Small intestine (tissue), 16 donors: ENCODE measurements at places on chromosomes 5 and 9. TPM values are rescaled to one million over a fixed set of nuclear protein-coding genes. Genes with fewer than 3 reads are reported as not detected.

GRCh38 chr9:78595200-78595945 lies 298.4 kb downstream of the PSAT1 start:
- no peak overlapping the region for H3K4me3 ChIP-seq
- H3K36me3 ChIP-seq = no peaks in the 10 kb centered on the region
- H3K27me3 ChIP-seq = no peaks in the 10 kb centered on the region
- DNase-seq = no peak

DNA sequence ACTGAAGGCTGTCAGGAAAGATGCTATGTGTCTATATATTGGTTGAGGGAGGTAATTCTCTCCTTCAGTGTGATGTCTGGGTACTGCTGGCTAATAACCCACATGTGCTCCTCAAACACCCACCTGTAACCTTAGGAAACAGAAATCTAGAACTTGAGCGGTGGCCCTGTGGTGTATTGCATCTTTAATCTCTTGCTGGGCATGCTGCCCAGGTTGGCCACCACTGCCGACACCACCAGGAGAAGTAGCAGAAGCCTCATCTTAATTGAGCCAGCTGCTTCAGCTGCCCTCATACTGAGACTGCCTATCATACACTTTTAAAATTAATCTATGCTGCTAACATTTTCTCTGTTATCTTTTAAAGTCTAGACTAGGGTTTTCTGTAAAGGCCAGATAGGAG lies 103.5 kb upstream of the C5orf63 start:
- DNase-seq = no peak
- no peak overlapping the region for H3K4me3 ChIP-seq
- H3K27ac ChIP-seq = no peak overlapping the region
- no peaks in the 10 kb centered on the region for H3K4me1 ChIP-seq
- no peaks in the 10 kb centered on the region for H3K36me3 ChIP-seq

DNA sequence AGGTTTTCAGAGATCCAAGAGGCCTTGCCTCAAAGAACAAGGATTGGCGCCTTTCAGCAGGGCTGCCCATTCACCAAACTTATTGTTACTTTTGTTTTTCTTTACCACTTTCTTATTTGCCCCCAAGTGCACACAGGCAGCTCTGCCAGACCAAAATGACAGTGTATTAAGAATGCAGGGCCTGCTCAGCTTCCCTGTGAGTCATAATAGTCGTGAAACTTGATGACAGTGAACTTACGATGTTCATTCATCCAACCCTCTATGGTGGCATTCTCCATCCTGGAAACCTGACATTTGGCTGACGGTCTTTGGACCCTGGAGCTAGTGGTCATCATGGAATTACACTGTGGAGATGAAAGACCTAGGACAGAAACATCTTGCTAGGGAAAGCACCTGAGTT lies 44.3 kb downstream of the UBE2QL1 start:
- no peaks in the 10 kb centered on the region for H3K4me1 ChIP-seq
- no peak overlapping the region for H3K27ac ChIP-seq
- no peak for DNase-seq

GRCh38 chr9:98367371-98367900 lies 112.0 kb upstream of the TBC1D2 start:
- no peak for DNase-seq
- H3K27me3 ChIP-seq = no peaks in the 10 kb centered on the region
- H3K27ac ChIP-seq = no peak overlapping the region
- H3K4me3 ChIP-seq = no peak overlapping the region

- no peak overlapping the region for H3K27ac ChIP-seq
- DNase-seq = no peak
- no peaks in the 10 kb centered on the region for H3K4me1 ChIP-seq
- H3K27me3 ChIP-seq = no peaks in the 10 kb centered on the region
- H3K4me3 ChIP-seq = no peak overlapping the region
Observed at GRCh38 chr9:114261026-114261425, 61.9 kb upstream of the ORM1 start.

DNA sequence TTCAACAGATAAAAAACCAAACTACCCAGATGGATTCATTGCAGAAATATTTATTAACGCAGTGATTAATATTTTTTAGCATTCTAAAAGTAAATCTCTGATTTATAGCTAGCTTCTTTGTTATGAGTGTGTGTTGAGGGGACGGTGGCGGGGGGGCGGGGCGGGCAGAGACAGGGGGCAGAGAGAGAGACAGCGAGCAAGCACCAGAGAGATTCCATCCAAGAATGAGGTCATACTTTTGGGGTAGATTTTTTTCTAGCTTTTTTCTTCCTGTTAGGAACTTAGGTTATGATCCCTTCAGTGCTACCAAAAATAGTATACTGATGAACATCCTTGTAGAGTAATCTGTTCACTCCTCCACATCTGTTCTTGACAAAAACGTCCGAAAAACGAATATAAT lies 500 bp upstream of the ZNF883 start:
- H3K27me3 ChIP-seq = peaks cover 5% of the 10 kb centered on the region
- H3K36me3 ChIP-seq = no peaks in the 10 kb centered on the region
- H3K4me3 ChIP-seq = no peak overlapping the region
- no peaks in the 10 kb centered on the region for H3K4me1 ChIP-seq
- no peak for DNase-seq

GRCh38 chr5:64742821-64743220 lies 25.7 kb downstream of the SREK1IP1 start:
- H3K36me3 ChIP-seq = no peaks in the 10 kb centered on the region
- no peaks in the 10 kb centered on the region for H3K27me3 ChIP-seq
- H3K27ac ChIP-seq = no peak overlapping the region
- no peaks in the 10 kb centered on the region for H3K4me1 ChIP-seq
- no peak for DNase-seq

DNA sequence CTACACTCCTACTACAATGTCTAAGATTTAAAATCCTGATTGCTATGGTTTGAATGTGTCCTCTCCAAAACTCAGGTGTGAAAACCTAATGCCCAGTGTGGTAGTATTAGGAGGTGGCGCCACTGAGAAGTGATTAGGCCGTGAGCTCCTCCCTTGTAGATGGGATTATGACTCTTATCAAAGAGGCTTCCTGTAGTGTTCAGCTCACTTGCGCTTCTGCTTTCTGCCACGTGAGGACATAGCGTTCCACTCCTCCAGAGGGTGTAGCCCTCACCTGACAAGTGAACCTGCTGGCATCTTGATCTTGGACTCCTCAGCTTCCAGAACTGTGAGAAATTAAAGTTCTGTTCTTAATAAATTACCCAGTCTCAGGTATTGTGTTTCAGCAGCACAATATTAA lies 33.0 kb upstream of the WHRN start:
- DNase-seq = peak; percentile 66
- H3K4me3 ChIP-seq = no peak overlapping the region
- no peaks in the 10 kb centered on the region for H3K36me3 ChIP-seq
- peaks cover 6% of the 10 kb centered on the region for H3K27me3 ChIP-seq

- no peaks in the 10 kb centered on the region for H3K27me3 ChIP-seq
- DNase-seq = no peak
- H3K4me3 ChIP-seq = no peak overlapping the region
- H3K4me1 ChIP-seq = peaks cover 4% of the 10 kb centered on the region
- no peak overlapping the region for H3K27ac ChIP-seq
Observed at GRCh38 chr9:108552459-108553040, 303.2 kb downstream of the ACTL7B start.

- no peak overlapping the region for H3K27ac ChIP-seq
- H3K27me3 ChIP-seq = no peaks in the 10 kb centered on the region
- no peaks in the 10 kb centered on the region for H3K4me1 ChIP-seq
- no peak overlapping the region for H3K4me3 ChIP-seq
Observed at GRCh38 chr9:99039505-99040182, 65.3 kb upstream of the TGFBR1 start.

DNA sequence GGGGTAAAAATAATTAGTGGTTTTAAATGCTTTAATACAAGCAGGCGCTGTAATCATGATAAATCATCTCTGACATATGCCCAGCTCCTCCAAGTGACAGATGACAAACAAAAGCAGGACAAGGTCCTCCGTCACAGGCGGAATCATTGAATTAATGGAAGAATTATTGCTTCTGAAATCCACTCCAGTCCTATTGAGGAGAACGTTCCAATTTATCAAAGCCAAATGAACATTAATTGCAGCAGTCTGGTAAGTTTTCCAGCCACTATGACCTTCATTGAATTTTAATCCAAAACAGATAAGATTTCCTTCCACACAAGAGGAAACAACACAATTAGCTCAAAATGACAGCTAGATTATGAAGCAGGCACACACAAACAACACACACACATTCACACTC lies 136.8 kb downstream of the ASTN2 start:
- no peaks in the 10 kb centered on the region for H3K4me1 ChIP-seq

- H3K27me3 ChIP-seq = no peaks in the 10 kb centered on the region
- H3K27ac ChIP-seq = no peak overlapping the region
- H3K4me1 ChIP-seq = no peaks in the 10 kb centered on the region
- no peak overlapping the region for H3K4me3 ChIP-seq
- no peak for DNase-seq
Observed at GRCh38 chr9:135523521-135524129, 2.4 kb downstream of the LCN1 start.

DNA sequence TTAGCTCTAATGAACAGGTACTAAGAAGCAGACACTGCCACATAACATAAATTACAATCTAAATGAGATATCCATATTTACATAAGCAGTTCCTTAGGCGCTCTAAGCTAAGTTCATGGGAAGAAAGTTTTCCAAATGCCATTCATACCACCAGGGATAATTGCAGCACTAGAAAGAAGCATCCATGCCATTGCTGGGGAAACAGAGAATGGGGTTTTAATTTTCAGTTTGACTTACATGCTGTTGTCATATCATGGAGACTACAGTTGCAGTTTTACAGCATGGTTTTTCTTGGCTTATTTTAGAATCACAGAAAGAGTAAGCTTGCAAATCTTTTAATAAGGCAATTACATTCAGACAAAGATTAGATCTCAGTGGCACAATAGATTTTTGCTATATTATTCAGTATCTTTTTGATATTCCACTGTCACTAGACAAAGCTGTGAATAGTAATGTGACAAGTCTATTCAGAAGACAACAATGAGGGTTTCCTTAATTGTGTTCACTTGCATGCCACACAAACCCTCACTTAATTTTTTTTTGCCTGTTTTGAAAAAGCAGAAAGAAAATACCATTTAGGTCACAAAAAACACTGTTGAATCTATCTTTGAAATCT lies 108.4 kb upstream of the ELAVL2 start:
- no peaks in the 10 kb centered on the region for H3K27me3 ChIP-seq
- H3K4me1 ChIP-seq = no peaks in the 10 kb centered on the region
- no peak for DNase-seq
- no peaks in the 10 kb centered on the region for H3K36me3 ChIP-seq

- DNase-seq = no peak
- no peak overlapping the region for H3K4me3 ChIP-seq
- H3K4me1 ChIP-seq = peaks cover 2% of the 10 kb centered on the region
Observed at GRCh38 chr5:102809033-102809432, 53.9 kb downstream of the PAM start.

- no peaks in the 10 kb centered on the region for H3K4me1 ChIP-seq
- no peak overlapping the region for H3K27ac ChIP-seq
- no peaks in the 10 kb centered on the region for H3K27me3 ChIP-seq
- no peaks in the 10 kb centered on the region for H3K36me3 ChIP-seq
Observed at GRCh38 chr5:58294598-58295305, 165.1 kb downstream of the PLK2 start.

DNA sequence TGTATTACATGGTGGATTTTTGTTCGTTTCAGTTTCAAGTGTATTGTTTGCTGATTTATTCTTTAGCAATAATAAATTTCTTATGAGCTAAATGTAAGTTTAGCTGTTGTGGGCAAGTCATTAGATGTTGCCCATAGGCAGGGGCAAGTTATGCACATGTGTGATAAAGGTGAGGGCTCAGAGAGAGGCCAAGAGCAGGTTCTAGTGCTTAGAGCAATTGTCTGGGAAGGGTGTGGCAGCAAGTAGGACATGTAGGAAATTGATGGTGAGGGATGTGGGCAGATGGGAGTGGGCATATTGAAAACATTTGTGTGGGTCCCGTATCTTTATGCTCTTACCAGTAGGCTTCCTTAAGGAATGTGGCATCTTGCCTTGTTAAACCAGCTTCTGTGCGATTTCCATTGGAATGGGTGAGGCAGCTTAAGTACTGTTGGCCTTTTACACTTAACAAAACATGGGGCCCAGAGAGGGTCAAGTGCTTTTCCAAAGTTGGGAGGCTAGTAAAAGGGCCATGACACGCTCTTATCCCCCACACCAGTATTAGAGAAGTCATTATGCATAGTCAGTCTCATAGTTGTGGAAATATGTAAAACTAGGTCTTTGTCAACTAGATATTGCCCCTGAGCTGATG lies 60.6 kb downstream of the KDM4C start:
- no peaks in the 10 kb centered on the region for H3K27me3 ChIP-seq
- peak overlapping the region; percentile 0 for H3K27ac ChIP-seq
- H3K4me3 ChIP-seq = no peak overlapping the region
- DNase-seq = peak; percentile 17

DNA sequence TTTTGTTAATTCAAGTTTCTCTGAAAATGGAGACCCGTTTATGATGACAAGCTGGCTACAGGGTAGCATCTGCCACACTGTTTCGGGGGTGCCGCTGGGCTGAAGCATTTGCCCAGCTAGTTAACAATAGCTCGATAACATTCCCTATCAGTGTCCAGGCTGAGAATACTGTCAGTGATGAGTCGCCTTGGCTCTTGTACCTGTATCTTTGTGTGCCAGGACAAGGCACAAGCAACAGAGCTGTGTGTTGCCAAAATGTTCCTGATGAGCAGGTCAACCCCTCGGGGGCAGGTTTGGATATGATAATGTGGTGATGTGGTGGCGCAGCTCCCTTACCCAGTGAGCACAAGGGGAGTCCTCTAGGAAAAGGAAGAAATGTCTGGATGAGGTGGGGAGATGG lies 7.0 kb downstream of the TGFBI start:
- no peak overlapping the region for H3K4me3 ChIP-seq
- H3K27me3 ChIP-seq = no peaks in the 10 kb centered on the region
- H3K4me1 ChIP-seq = peaks cover 13% of the 10 kb centered on the region
- no peak overlapping the region for H3K27ac ChIP-seq
- H3K36me3 ChIP-seq = peaks cover 3% of the 10 kb centered on the region

POMT1 gene
- polyA plus RNA-seq = 15.0 TPM

ADAMTS12 gene
- 2.8 TPM for polyA plus RNA-seq

SNCAIP gene
- 5.3 TPM for polyA plus RNA-seq

PCDHA1 gene
- 0.06 TPM for polyA plus RNA-seq

IFNW1 gene
- polyA plus RNA-seq = not detected

CDX1 gene
- polyA plus RNA-seq = 219 TPM

CARTPT gene
- polyA plus RNA-seq = 1.4 TPM

PURA gene
- 9.6 TPM for polyA plus RNA-seq

CCL19 gene
- 7.6 TPM for polyA plus RNA-seq

DNAJC21 gene
- 25.5 TPM for polyA plus RNA-seq

FGF10 gene
- not detected for polyA plus RNA-seq

INSL6 gene
- polyA plus RNA-seq = not detected

PRDM9 gene
- polyA plus RNA-seq = not detected

ITGA2 gene
- polyA plus RNA-seq = 15.2 TPM
